Suppressor macrophage treated with lipopolysaccharide for 4 hours (primary cell): ENCODE measurements at places on chromosomes 13 and 19.

GRCh38 chr13:33281951-33282595, 3.5 kb downstream of the STARD13 start:
- DNase-seq = no peak

DNA sequence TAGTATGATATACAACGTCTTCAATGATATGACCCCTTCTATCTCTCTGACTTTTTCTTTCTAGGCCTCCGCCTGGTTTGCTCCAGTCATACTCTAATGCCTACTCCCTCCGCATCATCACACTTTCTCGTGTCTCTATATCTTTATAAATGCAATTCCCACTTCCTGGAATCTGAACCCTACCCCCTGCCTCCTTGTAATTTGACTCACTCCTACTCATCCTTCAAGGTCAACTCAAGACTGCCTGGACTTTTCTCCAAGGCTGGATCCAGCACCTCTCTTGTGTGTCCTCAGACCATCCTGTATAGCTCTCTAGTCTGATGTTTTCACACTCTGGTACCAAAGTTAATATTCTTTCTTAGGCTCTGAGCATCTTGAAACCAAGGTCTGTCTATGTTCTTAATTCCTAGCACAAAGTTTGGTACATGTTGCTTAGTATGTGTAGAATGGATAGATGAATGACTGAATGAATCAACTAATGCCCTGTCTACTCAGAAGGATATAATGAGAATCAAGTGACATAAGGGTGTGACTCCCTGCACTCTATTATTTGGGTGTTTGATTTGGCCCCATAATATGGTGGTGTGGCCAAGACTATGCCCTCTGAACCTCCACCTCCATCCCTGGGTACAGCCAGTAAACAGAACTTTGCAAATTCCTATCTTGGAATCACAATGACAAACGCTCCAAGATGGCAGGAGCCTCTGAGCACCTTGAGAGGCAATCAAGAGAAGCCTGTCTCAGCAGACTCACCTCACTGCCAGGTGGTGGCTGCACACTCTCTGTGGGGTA, 74.3 kb upstream of the SERP2 start:
- DNase-seq = no peak

- no peak for DNase-seq
Observed at GRCh38 chr13:61670384-61671161, 254.9 kb upstream of the PCDH20 start.

DNA sequence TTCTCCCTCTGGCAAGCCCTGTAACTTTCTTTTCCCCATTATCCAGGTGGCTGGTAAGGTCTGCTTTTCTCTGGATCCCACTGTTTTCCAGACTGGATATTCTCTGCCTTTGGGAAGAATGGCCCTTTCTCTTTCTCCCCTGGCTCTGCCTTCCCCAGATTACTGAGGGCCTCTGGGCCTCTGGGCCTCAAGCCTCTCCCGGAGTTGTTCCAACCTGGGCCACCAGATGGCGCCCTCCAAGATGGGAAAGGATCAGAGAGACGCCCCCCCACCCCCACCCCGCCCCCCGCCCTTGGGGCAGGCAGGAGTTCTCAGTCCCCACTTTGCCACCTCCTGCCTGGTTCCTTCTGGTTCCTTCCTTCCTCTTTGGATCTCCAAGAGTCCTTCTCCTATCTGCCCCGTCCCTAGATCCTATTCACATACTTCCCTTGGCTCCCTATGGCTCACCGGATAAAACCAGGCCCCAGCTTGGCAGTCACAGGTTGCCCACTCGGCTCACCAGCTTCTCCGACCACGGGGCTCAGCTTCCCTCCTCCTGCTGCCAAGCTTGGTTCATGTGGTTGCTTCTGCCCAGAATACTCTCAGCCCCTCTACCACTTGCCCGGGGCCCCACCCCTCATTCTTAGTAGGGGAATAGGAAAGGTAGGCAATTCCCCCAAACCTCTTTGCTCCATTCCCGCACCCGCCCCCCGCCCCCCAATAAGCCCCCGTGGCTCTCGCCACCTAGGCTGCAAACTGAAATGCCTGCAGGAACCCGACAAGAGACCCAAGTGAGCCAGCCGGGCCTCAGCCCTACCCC, 13.1 kb downstream of the EPS8L1 start:
- peak; percentile 83 for DNase-seq

GRCh38 chr13:30629527-30629926, 11.8 kb downstream of the USPL1 start:
- DNase-seq = no peak

DNA sequence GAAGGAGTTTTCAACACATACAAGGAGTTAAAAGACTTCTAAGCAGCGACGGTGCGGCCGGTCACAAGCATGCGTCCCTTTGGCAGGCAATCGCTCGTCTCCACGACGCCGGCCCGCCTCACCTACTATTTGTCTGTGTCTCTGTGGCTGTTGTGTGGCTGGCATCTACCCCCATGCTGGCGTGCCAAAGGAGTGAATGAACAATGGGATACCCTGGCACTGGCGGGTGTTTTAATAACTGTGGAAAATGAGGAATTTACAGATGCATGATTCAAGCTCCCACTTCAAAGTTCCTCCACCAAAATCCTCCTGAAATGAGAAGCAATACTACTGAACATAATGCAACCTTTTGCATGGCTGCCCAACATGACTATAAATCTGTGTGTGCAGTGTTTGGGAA, 176.6 kb downstream of the KLF5 start:
- no peak for DNase-seq
